ENCODE measurements at places on chromosomes 16 and 17. TPM values are rescaled to one million over a fixed set of nuclear protein-coding genes. Genes with fewer than 3 reads are reported as not detected.

DNA sequence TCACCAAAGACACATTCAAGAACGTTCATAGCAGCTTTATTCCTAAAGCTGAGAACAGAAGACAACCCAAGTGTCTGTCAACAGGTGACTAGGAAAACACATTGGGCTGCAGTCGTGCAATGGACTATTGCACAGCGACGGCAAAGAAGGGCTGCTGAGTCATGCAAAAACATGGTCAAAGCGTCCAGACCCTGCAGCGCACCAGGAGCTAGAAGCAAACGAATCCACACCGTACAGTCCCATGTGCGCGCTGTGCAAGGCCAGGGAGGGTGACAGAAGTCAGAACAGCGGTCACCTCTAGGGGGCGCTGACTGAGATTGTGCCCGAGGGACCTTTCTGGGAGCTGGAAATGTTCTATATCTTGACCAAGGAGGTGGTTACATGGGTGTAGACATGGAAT, 266.4 kb downstream of the MAF start:
- no peak for ATAC-seq

DNA sequence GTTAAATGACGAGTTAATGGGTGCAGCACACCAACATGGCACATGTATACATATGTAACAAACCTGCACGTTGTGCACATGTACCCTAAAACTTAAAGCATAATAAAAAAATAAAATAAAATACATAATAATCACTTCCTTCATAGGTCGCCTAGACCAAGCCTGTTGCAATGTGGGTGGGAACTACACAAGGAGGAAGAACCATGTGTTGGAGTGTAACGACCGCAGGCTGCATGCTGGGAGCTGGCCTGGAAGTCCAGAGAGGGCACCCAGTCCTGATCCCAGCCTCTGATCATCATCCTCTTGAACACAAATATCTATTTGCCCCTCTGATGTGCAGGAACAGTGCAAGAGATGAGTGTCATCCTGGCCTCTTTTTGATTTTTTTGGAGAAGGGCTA, 224.7 kb upstream of the ASIC2 start:
- no peak for ATAC-seq

GRCh38 chr16:56972403-56973293, 10.9 kb downstream of the CETP start:
- ATAC-seq: no peak

- no peak for ATAC-seq
Measured at GRCh38 chr16:12126091-12126806, 149.7 kb downstream of the SNX29 start.

GRCh38 chr16:77793417-77793816, 5.1 kb downstream of the VAT1L start:
- no peak for ATAC-seq

Gene HCRT
- not detected for total RNA-seq

Gene CENPN
- total RNA-seq: 8.4 TPM
